ENCODE measurements at places on chromosomes 5 and 9. TPM values are rescaled to one million over a fixed set of nuclear protein-coding genes. Genes with fewer than 3 reads are reported as not detected.

Gene BAAT
- total RNA-seq = not detected

Gene HTR4
- not detected for total RNA-seq

Gene ACTL7B
- not detected for total RNA-seq

Gene NRARP
- 11.5 TPM for total RNA-seq

Gene BHMT2
- total RNA-seq = not detected

Gene RASGEF1C
- total RNA-seq = not detected

Gene PCDHGB4
- 1.8 TPM for total RNA-seq

Gene ZNF189
- 25.7 TPM for total RNA-seq

Gene OR13J1
- not detected for total RNA-seq

Gene MORN5
- not detected for total RNA-seq

Gene TNFSF15
- not detected for total RNA-seq

Gene TRIO
- 534 TPM for total RNA-seq

Gene EIF4E1B
- total RNA-seq = not detected

Gene GADD45G
- total RNA-seq = 5.9 TPM

Gene ACER2
- total RNA-seq = 5.5 TPM

Gene TMEM174
- total RNA-seq = not detected

Gene INSYN2B
- total RNA-seq = not detected

Gene LIX1
- not detected for total RNA-seq

Gene FYB1
- total RNA-seq = 1.3 TPM

Gene PCDHGA7
- 2.3 TPM for total RNA-seq

Gene SYK
- 242 TPM for total RNA-seq

Gene HCN1
- not detected for total RNA-seq

Gene TXNDC8
- total RNA-seq = not detected

Gene NUTM2F
- not detected for total RNA-seq

Gene ARL14EPL
- total RNA-seq = not detected

Gene PTGDS
- total RNA-seq = not detected

Gene GNA14
- total RNA-seq = not detected

Gene FCN2
- total RNA-seq = not detected

Gene LNPEP
- 101 TPM for total RNA-seq

All from B cell (primary cell).